GM12892 (cell line): ENCODE measurements at places on chromosomes 3 and 15.

GRCh38 chr15:85865070-85865684 is 70.5 kb upstream of the KLHL25 start:
- DNase-seq, result peak; percentile 24

DNA sequence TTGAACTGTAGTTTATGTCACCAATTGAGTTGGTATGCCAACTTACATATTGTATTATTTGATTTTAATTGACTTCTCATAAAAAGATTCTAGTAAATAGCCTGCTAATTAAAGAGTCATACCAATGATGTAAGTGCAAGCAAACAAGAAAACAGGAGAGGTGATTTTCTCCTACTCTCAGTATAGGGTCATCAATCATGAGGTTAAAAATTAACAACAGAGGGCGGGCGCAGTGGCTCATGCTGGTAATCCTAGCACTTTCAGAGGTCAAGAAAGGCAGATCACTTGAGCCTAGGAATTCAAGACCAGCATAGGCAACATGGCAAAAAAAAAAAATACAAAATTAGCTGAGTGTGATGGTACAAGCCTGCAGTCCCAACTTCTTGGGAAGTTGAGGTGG is 108.7 kb downstream of the MYO9A start:
- no peak for DNase-seq

DNA sequence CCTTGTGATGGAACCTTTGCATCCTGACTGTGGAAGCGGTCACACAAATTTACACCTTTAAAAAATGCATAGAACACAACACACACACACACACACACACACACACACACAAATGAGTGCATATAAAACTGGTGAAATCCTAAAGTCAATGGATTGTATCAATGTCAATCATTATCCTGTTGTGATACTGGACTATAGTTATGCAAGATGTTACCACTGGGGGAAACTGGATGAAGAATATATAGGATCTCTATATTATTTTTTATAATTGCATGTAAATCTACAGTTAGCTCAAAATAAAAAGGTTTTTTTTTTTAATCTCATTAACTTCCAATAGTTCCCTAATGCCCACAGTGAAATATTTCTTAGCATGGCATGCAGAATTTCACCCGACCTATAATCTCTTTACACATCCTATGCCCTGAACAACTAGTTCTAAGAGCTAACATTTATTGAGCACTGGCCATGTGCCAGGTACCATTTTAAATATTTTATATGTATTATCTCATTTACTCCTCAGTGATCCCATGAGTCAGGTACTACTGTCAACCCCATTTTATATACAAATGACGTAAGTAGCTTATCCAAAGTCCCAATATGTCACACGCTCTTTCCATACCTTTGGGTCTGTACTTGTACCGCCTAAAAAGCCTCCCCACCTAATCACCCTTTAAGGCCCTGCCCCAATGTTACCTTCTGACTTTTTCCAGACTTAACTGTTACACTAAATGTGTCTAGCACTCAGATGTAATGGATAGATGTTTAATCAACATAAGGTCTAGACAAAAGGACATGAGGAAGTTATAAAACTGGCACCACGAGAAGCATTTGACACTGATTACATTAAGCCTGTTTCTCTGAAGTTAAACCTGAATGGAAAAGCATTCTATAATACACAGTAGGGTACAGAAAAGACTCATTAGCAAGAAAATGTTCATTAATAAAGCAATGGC is 5.5 kb downstream of the ABCC5 start:
- no peak for DNase-seq

DNA sequence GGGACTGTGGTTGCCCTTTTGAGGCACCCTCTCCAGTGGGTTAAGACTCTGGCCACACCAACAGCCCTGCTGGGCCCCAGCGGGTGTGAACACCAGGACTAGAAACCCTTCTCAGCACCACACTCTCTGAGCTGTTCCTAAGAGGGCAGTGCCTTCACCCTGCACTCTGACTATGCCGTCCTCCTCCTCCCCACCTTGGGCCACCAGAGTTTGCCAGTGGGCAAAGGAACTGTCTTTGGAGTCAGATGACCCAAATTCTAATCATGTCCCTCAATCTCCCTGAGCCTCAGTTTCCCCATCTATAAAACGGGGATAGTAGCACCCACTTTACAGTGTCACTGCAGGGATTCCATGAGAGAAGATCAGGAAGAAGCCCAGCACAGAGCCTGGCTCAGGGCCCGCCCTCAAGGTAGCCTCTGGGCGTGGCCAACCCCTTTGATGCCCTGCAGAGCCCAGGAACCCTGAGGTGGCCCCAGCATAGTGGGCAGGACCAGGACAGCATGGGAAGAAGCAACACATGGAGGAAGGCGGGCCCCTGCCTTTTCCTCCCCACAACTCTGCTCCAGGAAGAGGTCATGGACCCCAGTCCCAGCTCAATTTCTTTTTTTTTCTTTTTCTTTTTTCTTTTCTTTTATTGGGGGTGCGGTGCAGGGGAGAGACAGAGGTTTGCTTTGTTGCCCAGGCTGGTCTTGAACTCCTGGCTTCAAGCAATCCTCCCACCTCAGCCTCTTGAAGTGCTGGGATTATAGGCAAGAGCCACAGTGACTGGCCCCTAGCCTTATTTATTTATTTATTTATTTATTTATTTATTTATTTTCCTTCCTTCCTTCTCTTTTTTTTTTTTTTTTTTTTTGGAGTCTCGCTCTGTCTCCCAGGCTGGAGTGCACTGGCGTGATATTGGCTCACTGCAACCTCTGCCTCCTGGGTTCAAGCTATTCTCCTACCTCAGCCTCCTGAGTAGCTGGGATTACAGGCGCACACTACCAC is 115.7 kb upstream of the LINGO1 start:
- DNase-seq, result no peak

DNA sequence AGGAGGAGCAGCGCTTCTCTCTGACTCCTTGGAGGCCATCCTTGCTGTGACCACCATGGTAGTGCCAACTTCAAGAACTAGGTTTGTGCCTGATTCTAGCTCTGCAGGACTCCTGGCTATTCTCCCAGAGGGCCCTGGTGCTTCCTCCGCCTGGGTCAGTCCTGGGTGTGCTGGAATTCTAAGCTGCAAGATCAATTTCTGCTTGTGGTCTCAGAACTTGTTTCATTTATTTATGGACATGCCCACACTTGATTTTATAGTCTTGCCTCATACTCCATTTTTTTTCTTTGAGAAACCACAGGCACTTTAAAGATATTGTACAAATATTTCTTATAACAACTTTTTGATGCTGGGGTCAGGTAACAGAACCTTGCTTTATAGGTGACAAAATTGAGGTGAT is 87.6 kb downstream of the PDCD6IP start:
- DNase-seq, result no peak

DNA sequence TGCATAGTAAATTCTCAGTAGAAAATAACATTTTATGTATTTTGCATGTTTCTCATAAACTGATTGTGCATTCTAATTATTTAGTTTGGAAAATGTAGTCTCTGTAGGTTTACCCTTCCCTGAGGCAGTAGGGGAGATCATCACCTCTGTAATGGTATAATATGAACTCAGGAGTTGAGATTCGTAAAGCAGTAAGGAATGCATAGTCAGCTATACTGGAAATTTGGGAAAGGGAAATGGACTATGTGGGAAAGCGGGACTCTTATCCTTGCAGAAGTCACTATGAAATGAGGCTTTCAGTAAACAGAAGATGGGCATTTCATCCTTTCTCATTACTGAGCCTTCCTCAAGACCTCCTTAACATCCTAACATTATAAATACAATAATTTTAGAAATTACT is 261.9 kb upstream of the CTDSPL start:
- no peak for DNase-seq

GRCh38 chr3:132311841-132312240 is 5.4 kb upstream of the ACP3 start:
- DNase-seq, result no peak

- DNase-seq, result peak; percentile 38
Observed at GRCh38 chr3:16337856-16338540, 73.0 kb downstream of the OXNAD1 start.

- no peak for DNase-seq
Observed at GRCh38 chr3:125398952-125399351, 23.8 kb upstream of the ZNF148 start.

DNA sequence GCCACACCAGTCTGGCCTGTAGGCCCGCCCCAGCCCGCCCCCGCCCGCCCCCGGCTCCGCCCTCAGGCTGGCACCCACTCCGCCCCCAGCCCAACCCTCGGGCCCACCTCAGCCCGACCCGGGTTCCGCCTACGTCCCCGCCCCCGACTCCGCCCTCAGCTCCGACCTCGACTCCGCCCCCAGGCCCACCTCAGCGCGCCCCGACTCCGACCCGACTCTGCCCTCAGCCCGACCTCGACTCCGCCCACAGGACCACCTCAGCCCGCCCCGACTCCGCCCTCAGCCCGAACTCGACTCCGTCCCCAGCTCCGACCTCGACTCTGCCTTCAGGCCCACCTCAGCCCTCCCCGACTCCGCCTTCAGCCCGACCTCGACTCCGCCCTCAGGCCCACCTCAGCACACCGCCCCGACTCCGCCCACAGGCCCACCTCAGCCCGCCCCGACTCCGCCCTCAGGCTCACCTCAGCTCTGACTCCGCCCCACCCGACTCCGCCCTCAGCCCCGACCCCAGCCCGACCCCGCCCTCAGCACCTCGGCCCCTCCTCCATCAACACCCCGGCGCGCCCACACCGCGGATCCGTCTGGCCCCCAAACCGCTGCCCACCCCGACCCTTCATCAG is at the start of gene RAB43:
Gene RAB43 (minus strand): TSS at position 13 of the 620 bp plus-strand sequence. CDS start 315 bp downstream, outside the sequence.
- DNase-seq, result peak; percentile 86

DNA sequence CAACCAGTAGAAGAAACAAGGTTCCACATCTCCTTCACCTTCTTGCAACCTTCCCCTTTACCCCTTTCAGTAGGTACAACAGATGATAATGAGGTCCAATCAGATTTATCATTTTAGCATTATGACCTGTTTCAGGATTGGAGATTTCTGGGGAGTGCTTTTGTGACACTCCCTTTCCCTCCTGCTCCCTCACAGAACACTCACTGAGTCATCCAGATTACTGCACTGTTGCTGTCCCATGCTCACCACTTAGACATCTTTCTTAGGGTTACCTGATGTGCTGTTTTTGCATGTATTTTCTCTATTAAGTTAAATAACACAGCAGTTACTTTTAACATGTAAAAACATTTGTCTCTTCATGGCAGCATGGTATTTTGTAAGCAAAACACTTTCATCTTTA is 118.5 kb downstream of the MFSD1 start:
- no peak for DNase-seq

DNA sequence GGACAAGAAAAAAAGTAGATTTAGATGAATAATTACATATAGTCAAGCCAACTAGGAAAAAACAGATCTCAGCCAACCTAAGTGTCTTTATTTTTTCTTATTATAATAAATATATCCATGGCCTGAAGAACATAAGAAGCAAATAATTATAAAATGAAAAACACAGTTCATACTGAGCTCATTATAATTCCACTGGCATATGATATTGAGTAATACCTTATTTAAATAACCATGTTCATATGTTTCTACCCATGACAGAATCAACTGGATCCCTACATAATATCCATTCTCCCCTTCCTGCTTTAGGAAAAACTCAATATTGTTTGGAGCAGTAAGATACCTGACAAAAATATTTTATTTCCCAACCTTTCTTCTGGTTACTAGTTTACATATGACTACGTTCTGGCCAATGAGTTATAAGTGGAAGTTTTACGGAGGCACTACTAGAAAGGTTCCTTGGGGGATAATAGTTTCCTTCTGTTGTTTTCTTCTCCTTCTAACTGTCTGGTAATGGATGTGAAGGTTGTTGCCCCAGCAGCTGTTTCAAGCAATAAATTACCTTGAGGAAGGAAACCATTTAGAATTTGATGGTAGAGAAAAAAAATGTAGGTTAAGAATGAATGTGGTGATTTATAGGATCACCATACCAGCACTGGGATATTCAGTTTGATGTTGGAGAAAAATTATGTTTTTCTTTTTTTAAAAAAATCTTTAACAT is 184.1 kb upstream of the MBNL1 start:
- no peak for DNase-seq

- DNase-seq, result no peak
Observed at GRCh38 chr3:114417265-114417664, 123.4 kb downstream of the TIGIT start.

GRCh38 chr15:66078196-66078928 is 175.2 kb downstream of the MEGF11 start:
- no peak for DNase-seq

GRCh38 chr3:63818282-63819150 is 583 bp upstream of the C3orf49 start:
- peak; percentile 19 for DNase-seq

- DNase-seq, result no peak
Observed at GRCh38 chr15:42687740-42688139, 49.2 kb downstream of the CDAN1 start.

DNA sequence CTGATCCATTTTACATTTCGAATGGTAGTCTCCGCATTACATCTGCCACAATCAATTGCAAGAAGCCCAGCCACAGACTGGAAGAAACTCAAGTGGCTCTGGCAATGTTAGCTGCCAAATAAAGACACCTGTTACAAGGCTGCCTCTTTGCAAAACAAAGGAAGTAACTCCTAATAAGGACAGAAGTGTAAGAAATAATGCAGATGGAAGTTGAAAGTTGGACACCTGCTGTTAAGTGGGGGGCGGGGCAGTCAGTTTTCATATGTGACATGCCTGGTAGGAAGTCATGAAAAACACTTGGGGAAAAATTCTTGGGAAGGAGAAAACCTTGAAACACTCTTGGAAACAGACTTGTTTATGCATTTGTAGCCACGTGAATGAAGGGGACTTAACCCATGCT is 54.1 kb upstream of the ATP2C1 start:
- no peak for DNase-seq

GRCh38 chr15:99536422-99537040 is 29.3 kb upstream of the MEF2A start:
- no peak for DNase-seq

- no peak for DNase-seq
Observed at GRCh38 chr3:142224482-142225072, 808 bp downstream of the GK5 start.

GRCh38 chr15:100170291-100171210 is 171.2 kb downstream of the ADAMTS17 start:
- DNase-seq, result no peak

DNA sequence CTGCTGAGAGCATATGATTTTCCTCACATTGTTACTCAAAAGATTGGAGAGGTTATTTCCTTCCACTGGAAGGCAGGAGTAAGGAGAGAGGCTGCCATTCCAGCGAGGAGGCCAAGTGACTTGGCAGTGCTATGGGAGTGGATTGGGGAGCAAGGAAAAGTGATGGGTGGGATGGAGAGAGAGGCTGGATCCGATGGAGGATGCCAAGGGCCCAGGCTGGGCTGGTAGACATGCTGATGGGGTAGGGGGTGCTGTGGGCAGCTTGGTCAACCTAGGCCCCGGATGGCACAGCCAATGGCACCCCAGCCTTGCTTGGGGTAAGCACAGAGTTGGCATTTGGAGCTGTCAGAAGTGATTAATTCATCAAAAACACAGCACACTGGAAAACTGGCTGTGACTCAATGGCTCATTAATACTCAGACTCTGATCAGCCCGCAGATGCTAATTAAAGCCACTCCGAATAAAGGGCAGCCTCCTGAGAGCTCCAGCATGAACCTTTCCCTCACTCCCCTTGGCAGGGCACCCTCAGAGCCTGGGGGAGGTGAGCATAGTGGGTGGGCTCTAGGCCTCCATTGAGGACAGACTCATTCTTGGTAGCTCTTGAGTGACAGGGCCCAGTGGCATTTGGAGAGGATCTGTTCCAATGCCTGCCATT is 22.1 kb upstream of the SLC6A1 start:
- DNase-seq, result no peak

- DNase-seq, result no peak
Observed at GRCh38 chr15:82750831-82751180, 41.1 kb upstream of the AP3B2 start.
